Stimulated activated naive CD4-positive, alpha-beta T cell treated with Interleukin-2 at 50 U/mL for 16 hours (primary cell): ENCODE measurements at places on chromosomes 5 and 9.

- no peak for DNase-seq
Measured at GRCh38 chr5:113608113-113608596, 94.7 kb downstream of the YTHDC2 start.

DNA sequence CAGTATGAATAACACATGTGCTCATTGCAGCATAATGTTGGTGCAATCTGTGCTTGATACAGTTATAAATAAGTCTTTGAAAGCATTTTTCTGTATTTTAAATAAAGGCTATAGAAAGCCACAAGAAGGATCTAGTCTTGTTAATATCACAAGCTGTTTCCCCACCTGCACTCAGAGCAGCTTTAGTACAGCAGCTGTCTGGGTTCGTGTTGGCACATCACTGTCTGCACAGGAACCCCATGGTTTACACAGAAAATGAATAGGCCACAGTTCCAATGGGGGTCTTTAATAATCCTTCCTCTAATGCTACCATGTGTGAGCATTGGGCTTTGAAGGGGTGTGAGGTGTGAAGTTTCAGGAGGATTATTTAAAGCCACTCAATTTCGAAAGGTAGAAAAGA is 2269.7 kb downstream of the MAT2B start:
- DNase-seq: no peak

GRCh38 chr5:124001036-124001615 is 489.1 kb downstream of the CSNK1G3 start:
- DNase-seq: no peak

GRCh38 chr5:305459-305858 is 16.1 kb upstream of the AHRR start:
- DNase-seq: no peak

DNA sequence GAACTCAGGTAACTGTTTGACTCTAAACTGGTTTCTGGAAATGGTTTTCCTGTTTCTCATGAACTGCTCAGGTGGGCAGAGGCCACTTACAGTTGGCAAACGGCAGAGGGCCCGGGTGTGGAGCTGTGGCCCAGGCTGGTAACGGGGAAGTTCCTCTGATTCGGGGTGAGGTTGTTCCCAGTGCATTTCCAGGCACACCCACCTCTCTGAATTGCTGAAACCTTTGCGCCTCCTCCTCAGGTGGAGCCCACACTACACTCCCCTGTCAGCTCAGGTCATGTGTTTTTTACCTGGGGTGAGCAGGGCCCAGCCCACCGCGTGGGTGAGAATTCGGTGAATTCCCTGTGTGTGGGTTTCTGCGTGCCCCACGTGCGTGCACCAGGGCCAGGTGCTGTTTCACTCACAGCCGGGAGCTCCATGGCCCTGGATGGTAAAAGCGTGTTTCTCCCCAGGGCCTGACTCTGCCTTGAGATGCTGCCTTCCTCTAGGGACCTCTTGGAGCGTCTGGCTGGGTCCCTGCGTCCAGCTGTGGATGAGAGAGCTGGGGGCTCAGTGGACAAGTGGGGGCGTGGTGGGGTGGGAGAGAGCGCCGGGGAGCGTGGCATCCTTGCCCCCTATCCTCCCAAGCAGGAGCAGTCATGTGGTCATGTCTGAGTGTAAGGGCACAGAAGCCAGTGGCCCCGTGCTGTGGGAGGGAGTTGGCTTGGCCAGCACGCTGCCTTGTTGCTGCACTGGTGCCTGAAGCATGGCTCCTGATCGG is 33.5 kb upstream of the LPCAT1 start:
- no peak for DNase-seq

- no peak for DNase-seq
Measured at GRCh38 chr5:31516802-31517201, 15.1 kb downstream of the DROSHA start.

- DNase-seq: no peak
Measured at GRCh38 chr5:150209099-150209635, 19.3 kb downstream of the SLC6A7 start.

- no peak for DNase-seq
Measured at GRCh38 chr9:114432323-114433067, 44.7 kb upstream of the AKNA start.

- no peak for DNase-seq
Measured at GRCh38 chr5:75885849-75886596, 168.8 kb upstream of the POC5 start.

DNA sequence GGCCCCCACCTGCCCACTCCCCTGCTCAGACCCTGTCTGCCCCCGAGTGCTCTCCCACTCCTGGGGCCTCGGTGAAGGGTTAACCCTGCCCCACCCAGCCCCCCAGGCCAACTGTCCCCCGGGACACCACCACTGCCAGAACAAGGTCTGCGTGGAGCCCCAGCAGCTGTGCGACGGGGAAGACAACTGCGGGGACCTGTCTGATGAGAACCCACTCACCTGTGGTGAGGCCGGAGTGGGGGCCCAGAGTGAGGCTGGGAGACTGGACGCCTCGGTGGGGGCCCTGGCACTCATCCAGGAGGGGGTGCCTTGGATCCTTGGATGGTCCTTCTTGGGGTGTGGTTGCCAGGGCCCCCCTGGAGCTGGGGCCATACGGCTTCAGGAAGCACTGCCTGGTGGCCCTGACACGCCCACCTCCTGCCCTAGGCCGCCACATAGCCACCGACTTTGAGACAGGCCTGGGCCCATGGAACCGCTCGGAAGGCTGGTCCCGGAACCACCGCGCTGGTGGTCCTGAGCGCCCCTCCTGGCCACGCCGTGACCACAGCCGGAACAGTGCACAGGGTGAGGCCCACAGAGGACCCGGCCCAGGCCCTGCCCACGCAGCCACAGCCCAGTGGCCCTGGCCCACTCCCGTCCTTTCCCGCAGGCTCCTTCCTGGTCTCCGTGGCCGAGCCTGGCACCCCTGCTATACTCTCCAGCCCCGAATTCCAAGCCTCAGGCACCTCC is 2.1 kb downstream of the MAMDC4 start:
- no peak for DNase-seq

DNA sequence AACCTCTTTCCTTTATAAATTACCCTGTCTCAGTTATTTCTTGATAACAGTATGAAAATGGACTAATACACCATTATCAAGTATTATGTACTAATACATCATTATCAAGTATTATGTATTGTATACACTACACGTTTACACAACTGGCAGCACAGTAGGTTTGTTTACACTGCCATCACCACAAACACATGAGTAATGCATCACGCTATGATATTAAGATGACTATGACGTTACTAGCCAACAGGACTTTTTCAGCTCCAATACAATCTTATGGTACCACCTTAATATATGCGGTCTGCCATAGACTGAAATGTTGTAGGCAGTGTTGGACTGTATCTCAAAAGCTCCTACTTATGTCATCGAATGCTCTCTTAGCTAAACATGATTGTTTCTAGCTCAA is 28.2 kb downstream of the PRELID2 start:
- no peak for DNase-seq

GRCh38 chr5:5134107-5134506 is 6.0 kb upstream of the ADAMTS16 start:
- no peak for DNase-seq

DNA sequence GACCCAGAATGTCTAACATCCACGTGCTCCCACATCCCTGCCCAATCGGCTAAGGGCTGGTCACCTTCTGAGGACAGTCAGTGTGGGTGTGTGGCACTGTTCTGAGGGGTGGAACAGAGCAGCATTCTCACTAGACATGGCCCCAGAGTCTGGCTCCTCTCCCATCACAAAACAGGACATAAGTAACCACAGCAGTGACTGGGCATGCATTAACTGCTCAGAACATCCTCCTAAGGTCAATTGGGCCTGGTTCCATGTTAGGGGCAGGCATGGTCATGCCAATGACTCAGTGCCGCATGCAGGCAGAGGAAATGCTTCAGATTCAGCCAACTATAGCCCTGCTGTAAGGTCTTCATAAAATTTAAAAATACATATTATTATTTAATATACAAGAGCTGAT is 12.9 kb downstream of the MACROH2A1 start:
- no peak for DNase-seq

DNA sequence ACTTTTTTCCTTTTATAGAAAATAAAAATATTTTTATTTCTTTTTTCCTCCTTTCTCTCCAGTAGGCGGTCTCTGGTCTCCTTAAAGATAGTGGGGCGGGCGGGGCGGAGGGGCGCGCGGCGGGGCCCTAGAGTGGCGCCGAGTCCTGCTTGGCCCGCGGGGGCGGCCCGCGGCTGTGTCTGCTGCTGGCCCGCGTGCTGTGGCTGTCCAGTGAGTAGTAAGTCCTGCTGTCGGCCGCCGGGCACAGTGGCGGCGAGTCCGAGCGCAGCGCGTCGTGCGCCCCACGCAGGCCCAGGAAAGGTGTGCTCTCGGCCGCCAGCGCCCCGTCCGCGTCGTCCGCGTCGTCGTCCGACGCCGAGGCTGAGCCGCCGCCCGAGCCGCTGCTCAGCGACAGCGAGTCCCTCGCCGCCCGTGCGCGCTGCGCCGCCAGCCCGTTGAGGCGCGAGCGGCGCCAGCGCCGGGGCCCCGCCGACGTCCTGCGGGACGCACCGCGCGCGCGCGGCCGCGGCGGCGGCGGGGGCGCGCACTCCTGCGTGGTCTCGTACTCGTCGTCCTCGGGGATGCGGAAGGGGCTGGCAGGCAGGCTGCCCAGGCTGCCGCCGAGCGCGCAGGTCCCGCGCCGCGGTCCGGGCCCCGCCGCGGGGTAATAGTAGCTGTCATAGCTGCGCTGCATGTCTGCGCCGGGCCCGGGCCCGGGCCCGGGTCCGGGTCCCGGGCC is 52.3 kb downstream of the PSD2 start:
- DNase-seq: peak; percentile 58

DNA sequence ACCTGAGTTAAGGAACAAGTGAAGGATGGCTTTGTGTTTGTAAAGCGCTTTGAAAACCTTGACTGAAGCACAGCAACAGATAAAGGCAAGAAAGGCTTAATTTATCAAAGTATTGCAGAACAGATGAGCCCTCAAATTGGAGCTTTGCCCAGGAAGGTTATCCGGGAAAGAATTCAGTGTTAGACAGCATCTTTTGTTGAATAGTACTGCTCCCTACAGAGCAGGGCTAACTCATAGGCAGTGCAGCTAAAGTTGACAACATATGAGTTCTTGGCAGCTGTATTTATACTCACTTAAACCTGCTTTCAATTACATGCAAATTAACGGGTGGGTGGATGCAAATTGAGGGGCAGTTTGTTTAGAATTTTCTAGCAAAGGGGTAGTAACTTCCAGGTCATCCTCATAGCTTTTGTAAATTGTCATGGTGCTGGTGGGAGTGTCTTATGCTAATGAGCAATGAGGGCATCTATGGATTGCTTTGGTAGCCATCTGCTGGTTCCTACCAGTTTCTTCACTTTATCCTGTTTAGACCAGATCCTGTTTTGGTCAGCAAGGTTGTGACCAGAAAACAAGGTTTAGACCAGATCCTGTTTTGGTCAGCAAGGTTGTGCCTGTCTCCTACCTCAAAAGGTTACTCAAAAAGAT is 105.8 kb downstream of the GDA start:
- DNase-seq: no peak

DNA sequence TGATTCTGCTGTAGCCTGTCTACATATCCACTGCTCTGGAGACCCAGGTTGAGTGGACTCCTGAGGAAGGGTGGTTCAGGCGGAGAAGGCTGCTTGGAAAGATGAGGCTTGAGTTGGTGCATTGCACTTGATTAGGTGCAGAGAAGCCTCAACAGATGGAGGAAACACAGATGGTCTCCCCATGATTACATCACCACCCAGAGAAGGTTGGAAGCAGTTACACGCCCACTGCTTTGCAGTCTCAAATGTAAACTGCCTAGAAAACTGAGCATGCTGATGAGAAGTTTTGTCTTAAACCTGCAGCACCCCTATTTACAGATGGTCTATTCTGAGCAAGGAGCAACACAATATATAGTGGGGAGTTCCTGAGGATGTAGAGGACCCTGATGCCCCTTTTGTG is 266.6 kb downstream of the PIK3R1 start:
- DNase-seq: no peak

GRCh38 chr5:106014262-106014661 is 1656.5 kb downstream of the EFNA5 start:
- no peak for DNase-seq

DNA sequence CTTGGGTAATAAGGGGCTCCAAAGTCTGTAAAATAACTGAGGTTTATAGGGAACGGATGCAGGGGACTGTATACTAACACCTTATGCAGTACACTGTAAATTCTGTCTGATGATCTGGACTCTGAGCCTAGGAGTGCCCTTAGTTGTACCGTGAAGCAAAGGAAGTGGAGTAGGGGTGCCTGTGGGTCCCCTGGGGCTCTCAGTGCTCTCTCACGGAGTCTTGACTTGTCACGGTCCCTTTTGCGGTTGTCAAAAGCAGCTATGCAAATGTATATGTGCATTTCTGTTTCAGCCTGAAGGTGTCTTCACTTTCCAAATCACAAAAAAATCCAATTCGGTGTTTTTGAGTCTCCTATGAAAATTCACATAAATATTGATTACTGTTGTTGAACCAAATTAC is 17.8 kb downstream of the DMRT1 start:
- DNase-seq: no peak

DNA sequence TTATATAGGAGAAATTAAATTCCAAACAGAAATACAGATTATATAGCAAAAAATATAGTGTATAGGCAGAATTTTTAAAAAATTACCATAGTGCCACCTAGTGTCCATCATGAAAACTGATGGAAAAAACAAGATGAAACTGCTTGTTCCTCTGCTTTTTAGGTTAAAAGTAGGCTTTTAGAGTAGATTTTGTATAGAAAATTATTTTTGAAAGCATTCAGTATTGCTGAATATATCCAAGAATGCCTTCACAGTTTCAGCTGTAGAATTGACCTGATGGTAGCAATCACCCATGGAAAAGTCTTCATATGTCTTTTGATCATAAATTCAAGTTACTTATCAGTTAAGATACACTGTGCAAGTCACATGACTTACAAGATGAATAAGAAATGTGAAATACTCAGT is 19.7 kb downstream of the RIOK2 start:
- no peak for DNase-seq

- DNase-seq: no peak
Measured at GRCh38 chr9:119003201-119003611, 366.0 kb downstream of the BRINP1 start.

DNA sequence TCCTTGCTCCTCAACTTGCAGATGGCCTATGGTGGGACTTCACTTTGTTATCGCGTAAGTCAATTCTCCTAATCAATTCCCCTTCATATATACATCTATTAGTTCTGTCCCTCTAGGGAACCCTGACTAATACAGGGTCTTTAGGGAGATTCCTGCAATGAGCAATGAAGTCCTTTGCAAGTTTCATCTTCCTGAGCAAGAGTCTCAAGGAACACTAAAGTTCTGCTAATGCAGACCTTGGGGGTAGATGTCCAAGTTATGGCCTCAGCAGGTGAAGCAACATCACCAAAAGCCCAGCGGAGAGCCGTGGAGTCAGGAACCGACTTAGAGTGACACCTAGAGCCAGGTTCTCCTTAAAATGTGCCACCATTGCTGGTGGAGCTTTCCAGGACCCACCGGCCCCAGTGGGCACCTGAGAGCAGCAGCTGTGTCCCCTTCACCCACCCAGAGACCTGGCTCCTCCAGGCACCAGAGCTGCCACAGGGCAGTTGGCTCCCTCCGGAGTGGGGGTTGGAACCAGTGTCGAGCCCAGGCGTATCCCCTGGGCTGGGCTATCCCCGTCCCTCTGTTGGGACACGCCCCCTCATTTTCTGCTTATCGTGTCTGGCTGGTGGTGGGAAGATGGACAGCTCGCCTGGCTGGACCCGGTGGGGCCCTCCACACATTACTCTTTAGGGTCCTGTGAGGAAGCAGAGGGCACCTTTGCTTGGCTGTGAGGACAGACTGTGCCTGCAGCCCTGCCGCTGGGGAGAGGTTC is 10.9 kb upstream of the FCN1 start:
- DNase-seq: no peak

- no peak for DNase-seq
Measured at GRCh38 chr9:23117616-23118015, 671.0 kb downstream of the DMRTA1 start.

- no peak for DNase-seq
Measured at GRCh38 chr9:136089697-136090045, 5.4 kb downstream of the NACC2 start.

GRCh38 chr9:7467186-7467585 is 332.4 kb downstream of the DMAC1 start:
- no peak for DNase-seq
